ENCODE measurements at places on chromosomes 13 and 19.

- no peak for DNase-seq
These were observed 87.4 kb downstream of the ZNF100 start for GRCh38 chr19:21680026-21680425.

DNA sequence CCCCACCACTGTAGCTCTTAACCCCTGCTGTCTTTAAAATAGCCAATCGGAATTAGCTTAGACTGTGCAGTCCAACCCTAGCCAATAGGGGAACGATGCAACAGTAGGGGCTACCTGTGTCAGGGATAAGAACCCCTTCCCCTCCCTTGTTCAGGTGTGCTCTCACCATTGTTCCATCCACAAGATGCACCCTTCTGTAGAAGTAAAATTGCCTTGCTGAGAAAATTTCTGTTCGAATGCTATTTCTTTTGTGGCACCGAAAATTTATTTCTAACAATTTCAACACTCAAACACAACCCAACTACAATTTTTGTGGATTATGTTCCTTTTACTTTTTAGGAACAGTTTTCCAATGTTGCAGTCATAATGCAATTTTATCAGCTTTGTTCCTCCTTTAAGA is 3.6 kb upstream of the ZNF583 start:
- no peak for DNase-seq

DNA sequence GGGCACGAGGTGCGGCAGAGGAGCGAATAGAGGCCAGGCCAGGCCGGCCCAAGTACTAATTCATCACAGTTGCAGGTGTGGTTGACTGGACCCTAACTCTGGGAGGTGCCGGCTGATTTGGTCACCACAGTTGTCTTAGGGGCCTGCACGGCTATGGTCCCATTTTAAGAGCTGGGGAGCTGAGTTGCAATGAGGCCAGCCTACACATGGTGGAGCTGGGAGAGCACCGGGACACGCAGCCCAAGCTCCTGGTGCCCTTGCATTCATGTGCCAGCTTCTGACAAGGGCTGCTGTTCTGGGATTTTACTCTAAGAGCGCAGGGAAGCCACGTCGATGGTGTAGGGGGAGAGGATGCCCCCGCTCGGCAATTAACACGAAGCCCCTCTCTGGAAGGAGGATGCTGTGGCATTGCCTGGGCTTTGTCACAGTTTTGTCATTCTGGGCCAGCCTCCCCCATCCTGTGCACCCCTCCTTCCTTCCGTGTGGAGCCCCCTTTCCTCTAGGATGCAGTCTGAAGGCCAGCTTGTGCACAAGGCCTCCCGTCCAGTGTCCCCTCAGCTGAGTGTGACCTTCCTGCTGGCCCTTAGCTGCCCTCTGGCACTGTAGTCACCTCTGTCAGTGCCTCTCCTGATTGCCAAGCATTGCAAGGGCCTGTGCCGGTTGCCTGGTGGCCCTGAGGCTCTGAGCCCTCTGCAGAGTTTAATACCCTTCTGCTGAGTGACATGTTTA is 109.4 kb upstream of the C1QTNF9B start:
- DNase-seq = no peak

DNA sequence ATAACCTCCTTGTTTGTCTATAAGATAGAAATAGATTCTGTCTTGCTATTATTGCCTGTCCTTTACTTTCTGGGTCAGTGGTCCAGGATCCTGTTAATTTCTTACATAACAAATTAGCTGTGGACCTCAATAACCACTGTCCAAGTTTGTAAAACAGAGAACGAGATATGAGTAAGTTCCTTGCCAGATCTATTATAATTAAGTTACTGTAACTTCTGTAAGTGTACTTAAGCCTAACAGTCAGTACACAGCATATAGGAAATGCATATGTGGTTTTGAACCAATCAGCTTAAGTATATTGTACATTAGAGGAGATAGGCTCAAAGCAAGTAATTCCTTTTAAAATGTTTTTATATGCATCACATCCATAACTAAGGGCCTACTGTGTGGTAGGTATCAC is 34.9 kb downstream of the HTR2A start:
- no peak for DNase-seq

DNA sequence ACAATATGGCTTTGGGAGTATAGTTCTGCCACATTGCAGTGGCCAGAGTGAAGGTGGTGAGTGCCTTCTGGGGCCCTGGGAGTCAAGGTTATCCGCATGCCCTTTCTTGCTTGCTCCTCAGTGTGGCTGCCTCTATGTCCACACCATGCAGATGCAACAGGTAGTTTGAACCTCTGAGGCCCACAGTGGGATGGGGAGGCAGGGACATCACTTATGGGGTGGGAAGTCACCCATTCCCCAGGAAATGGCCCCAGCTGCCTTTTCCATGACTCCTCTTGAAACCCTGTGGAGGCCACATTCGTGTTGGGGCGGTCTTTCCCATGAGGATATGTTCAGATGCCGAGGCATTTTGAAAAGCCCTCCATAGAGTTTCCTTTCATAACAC is 20.0 kb upstream of the ALOX5AP start:
- no peak for DNase-seq

- DNase-seq = no peak
These were observed 412.6 kb downstream of the KLF12 start for GRCh38 chr13:73721571-73721970.

- no peak for DNase-seq
These were observed 22.1 kb upstream of the WDR18 start for GRCh38 chr19:961866-962620.

- no peak for DNase-seq
These were observed 60.8 kb downstream of the KLF5 start for GRCh38 chr13:73119612-73120011.

GRCh38 chr13:112250788-112251445 is 125.2 kb upstream of the SPACA7 start:
- DNase-seq = no peak

GRCh38 chr13:19952850-19953249 is 5.7 kb upstream of the ZMYM2 start:
- DNase-seq = no peak

DNA sequence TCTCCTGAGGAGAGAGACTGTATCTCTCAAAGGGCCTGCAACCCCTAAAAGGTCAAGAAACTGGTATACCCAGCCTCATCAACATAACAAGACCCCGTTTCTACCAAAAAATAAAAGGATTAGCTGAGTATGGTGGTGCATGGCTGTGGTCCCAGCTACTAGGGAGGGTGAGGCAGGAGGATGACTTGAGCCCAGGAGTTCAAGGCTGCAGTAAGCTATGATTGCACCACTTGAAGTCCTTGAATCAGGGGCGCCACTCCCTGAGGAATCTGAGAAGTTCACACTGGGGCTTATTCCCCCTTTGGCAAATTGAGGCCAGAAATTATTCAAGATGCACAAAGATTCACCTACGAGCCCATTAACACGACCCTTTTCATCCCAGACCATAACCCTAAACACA is 83.0 kb downstream of the TSHZ3 start:
- no peak for DNase-seq

DNA sequence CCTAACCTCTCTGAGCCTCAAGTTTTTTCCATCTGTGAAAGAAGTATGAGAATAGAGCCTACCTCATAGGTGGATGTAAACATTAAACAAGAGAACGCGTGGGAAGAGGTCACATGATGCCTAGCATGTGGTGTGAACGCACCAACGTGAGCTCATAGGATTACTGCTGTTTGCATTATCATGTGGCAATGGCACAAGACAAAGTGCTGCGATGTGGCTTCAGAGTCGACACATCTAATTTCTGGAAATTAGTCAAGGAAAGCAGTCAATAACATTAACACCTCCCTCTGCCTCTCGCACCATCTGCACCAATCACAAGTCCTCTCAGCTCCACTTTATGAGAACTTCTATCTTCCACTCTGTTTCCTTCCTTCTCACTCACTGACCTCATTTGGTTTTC is 489.7 kb downstream of the COG6 start:
- DNase-seq = peak; percentile 20

DNA sequence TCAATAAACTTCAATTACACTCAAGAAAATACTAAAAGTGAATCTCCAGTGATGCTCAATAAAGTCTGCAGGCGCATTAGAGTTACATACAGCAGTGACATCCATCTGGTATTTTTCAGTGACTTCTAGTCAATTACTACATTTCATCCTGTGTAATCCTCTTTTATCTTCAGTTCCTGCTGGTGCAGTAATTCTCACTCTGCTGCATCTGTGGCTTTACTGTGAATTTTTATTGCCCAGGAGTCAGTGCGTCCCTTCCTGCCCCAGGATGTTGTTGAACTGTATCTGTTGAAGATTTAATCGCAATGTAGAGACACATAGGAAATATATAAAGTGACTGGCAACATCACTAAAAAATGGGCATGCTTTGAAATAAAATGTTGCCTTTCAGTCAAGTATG is 196.3 kb upstream of the TMTC4 start:
- DNase-seq = no peak

- no peak for DNase-seq
These were observed 4.3 kb upstream of the USF2 start for GRCh38 chr19:35264268-35265125.

DNA sequence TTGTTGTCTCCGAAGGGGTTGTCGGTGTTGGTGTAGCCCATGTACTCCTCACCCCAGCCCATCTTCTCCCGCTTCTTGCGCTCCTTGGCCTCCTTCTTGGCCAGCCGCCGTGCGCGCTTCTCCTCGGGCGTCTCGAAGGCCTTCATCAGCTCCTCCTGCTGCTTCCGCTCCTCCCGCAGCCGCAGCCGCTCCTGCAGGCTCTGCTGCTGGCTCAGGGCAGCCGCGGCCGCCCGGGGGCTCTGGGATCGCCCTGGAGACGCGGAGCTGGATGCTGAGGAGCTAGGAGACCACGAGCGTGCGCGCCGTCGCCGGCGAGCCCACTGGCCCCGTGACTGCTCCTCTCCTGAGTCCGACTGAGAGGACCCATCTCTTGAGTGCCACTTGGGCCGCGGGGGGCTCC is 2.9 kb downstream of the CACTIN start:
- DNase-seq = no peak

DNA sequence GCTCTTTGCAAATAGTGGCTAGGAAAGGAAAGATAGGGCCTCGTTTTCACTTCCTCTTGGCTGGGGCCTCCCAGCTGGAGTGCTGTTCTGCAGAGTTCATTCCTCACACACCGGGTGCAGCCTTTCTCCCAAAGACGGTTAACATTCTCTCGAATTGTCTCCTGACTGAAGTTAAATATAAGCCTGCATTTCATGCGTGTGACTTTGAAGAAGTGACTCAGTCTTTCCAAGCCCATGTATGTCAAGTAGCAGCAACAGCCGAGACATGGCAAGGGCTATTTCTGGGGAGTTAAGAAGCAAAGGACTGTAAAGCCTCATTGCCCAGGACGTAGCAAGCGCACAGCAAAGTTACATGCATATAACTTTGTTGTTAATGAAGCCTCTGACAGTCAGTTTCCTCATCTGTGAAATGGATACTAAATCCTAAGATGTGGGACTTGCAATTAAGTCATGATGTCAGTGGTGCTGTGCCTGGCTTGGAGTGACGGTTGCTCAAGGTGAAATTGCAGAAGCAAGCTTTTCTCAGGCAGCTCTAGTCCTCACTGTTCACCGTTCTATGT is 502.4 kb downstream of the MYO16 start:
- no peak for DNase-seq
